ENCODE measurements at places on chromosomes 1 and 21.

GRCh38 chr1:200925831-200926230 is 31.1 kb downstream of the INAVA start:
- no peak for DNase-seq

- no peak for DNase-seq
These were observed 57.2 kb downstream of the ST3GAL3 start for GRCh38 chr1:43764581-43764980.

- no peak for DNase-seq
These were observed 455.5 kb upstream of the ADAMTS5 start for GRCh38 chr21:27422435-27422834.

DNA sequence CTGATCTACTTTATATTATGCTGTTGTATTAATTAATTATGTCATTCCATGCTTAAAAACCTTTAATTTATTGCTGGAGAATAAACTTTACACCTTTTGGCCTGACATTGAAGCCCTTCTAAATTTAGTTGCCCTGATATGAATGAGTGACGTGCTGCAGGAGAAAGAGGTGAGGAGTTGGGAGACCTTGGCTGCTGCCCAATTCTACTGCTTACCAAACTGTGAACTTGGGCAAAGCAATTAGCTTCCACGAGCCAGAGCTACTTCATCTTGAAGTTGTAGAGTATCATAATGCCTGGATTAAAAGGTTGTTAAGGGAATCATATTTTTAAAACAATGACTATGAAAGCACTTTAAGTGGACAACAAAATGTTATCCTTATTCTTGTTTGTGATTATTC is 126.8 kb upstream of the DEPDC1 start:
- no peak for DNase-seq

DNA sequence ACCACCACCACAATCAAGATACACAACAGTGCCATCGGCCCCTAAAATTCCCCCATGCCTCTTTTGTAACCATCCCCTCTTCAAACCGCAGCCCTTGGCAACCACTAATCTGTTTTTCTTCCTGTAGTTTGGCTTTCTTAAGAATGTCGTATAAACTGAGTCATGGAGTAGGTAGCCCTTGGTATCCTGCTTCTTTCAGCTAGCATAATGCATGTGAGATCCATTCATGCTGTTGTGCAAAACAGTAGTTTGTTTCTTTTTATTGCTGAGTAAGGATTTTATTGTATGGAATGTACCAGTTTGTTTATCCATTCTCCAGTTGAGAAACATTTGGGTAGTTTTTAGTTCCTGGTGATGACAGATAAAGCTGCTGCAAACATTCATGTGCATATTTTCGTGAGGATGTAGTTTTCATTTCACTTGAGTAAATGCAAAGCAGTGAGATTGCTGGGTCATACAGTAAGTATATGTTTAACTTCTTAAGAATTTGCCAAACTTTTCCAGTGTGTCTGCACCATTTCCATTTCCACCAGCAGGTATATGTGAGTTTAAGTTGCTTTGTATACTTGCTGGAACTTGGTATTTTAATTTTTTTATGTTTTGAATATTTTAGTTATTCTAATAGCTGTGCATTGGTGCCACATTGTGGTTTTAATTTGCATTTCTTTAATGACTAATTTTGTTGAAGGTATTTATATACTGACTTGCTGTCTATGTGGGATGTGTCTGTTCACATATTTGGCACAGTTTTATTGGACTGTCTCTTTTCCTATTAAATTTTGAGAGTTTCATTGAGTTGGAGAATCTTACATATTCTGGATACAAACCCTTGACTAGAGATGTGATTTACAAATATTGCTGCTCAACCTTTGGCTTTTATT is 148.4 kb upstream of the MAP1LC3C start:
- DNase-seq: no peak

DNA sequence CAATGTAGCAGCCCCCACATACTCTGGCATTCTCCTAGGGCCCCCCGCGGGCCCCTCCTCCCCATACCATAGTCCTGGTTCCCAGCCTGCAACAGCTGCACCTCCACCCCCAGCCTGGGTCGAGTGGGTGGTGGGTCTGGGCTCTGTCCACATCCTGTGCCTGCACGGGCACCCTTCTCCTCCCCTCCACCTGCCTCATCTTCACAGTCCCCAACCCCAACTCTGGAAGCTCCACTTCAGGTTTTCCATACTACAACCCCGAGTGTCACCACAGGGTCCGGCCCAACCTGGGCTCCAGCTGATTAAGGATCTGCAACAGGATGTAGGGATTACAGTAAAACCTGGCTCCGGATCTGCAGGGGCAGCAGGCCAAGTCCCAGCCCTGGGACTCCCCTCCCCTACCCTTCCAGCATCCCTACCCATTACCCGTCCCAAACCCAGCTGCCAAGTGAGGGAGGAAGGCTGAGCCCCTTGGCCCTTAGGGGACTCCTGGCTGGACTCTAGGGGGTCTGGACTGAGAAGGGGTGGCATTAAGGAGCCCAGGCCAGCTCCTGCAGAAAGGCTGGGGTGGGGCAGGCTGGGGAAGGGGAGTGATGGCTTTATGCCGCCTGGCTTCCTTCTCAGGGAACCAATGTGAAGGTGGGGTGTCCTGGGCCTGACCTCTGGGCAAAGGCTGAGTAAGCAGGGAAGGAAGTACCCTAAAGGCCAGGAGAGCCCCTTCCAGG is 116.8 kb downstream of the CASZ1 start:
- DNase-seq: peak; percentile 70

- DNase-seq: peak; percentile 60
These were observed 119.8 kb downstream of the SIK1 start for GRCh38 chr21:43306911-43307676.

GRCh38 chr1:94362466-94363058 is 55.6 kb upstream of the ABCD3 start:
- no peak for DNase-seq

- peak; percentile 93 for DNase-seq
These were observed 38.3 kb downstream of the ECE1 start for GRCh38 chr1:21251773-21252471.

DNA sequence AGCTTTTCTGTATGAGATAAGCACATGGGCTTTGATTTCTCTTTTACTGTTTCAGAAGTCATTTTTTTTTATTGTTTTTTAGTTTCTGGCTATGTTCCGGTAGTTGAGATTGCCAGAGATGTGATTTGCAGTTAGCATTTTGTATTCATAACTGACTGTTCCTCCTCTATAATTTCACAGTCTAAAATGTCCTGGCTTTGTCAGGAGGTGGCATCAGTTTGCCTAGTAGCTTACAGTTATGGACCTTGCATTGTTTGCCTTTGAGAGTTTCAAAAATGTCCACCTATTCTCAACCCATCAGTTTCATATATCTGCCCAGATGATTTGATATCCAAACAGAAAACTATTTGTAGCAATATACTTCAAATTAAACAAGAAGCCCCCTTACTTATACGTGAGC is 39.5 kb upstream of the ST6GALNAC3 start:
- DNase-seq: peak; percentile 50

DNA sequence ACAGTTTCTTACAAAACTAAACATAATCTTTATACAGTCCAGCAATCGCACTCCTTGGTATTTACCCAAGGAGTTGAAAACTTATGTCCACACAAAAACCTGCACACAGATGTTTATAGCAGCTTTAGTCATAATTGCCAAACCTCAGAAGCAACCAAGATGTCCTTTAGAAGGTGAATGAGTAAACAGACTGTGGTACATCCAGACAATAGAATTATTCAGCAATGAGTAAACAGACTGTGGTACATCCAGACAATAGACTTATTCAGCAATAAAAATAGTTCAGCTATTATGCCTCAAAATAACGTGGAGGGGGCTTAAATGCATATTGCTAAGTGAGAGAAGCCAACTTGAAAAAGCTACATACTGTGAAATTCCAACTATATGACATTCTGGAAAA is 87.0 kb upstream of the GALNT2 start:
- no peak for DNase-seq

DNA sequence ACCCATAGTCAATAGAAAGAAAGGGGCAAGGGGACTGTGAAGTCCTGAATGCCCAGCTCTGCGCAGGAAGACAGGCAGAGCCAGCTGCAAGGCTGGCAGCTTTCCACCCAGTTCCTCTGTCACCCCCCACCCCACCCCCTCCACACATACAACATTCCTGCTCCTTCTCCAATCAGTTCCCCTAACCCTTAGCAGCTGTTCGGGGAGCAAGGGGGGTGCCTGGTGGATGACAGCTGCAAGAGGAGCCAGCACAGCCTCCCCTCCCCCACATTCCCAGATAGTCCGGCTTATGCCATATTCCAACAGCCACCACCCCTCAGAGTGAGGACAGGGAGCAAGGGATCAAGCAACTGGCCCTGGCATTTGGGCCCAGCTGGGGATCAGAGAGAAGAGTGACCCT is 9.7 kb downstream of the ARHGEF2 start:
- no peak for DNase-seq

DNA sequence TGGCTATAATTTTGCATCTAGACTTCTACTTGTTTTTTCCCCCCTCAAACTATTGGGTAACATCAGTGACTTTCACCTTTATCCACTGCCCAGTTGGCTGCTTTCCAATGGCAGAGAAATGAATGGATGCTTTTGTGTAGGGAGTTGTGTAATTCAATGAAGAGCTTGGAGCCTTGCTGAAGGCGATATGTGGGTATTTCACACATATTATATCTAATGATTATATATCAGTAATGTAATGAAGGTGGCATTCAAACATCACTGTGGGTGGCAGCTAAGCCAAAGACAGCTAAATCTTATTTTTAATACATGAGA is 81.2 kb downstream of the TGFB2 start:
- DNase-seq: peak; percentile 2

DNA sequence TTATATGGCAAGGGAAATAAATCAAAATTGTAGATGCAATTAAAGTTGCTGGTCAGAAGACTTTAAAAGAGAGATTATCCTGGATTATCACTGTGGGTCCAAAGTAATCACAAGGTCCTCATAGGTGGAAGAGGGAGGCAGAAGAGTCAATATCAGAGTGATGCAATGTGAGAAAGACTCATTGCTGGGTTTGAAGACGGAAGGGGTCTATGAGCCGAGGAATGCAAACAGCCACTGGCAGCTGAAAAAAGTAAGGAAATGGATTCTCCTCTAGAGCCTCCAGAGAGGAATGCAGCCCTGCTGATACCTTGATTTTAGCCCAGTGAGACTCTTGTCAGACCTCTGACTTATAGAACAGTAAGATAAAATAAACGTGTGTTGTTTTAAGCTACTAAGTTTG is 59.8 kb upstream of the MUTYH start:
- DNase-seq: no peak

DNA sequence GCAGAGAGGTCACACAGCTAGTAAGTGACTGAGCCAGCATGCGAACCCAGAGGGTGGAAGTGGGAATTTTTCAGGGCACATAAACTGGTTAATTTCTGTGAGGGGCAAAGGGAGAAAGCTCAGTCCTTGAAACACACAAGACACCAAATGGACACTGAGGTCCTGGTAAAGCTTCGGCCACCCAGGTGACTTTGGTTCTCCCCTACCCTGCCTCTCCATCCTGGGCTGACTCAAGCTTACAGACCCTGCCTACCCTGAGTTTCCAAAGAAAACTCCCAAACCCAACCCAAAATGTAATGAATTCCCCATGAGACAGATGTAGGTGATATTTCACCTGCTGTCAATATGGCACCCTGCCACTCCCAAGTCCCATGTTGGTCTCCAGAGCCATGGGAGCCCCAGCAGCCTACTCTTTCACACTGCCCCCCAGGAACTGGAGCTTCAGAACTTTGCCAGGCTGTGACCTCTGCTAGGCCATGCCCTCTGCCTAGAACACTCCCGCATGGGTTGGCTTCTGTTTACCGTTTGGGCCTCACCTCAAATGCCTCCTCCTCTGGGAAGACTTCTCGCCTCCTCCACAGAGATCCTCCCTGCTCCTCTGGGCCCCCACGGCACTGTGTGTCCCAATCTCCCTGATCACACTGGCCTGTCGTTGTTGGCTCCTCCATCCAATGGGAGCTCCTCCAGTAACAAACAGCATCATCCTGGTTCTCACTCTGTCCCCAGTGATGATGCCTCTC is 3.7 kb upstream of the LRP8 start:
- no peak for DNase-seq

GRCh38 chr1:21820597-21821232 is 8.7 kb downstream of the LDLRAD2 start:
- DNase-seq: no peak

DNA sequence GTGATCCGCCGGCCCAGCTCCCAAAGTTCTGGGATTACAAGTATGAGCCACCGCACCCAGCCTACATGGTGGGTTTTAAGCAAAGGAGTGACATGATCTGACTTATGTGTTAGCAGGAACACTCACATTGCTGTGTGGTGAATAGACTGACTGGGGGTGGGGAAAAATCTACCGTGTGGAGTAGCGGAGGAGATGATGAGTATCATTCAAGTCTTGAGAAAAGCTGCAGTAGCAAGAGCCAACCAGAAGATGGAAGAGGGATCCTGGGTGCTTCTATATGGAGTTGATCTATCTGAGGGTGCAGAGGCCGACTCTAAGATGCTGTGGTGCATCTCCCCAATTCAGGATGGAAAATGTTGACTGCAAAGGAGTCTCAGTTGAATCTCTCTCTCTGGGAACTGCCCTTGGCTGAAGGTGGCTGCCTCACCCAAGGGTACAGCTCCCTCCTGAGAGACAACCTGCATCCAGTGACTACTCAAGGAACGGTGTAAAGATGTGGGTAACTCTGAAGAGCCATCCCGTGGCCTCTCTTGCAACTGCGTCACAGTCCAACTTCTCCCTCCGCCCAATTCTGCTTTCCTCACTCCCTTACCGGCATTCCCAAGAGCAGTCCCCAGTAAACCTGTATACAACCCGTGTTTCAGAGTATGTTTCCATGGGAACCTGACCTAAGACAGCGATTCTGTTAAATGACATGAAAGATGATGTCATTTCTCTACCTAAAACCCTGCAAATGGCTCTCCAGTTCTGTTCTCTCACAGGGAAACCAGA is 7.4 kb upstream of the B3GALNT2 start:
- no peak for DNase-seq

GRCh38 chr1:161801955-161802354 is 35.8 kb downstream of the ATF6 start:
- DNase-seq: no peak

DNA sequence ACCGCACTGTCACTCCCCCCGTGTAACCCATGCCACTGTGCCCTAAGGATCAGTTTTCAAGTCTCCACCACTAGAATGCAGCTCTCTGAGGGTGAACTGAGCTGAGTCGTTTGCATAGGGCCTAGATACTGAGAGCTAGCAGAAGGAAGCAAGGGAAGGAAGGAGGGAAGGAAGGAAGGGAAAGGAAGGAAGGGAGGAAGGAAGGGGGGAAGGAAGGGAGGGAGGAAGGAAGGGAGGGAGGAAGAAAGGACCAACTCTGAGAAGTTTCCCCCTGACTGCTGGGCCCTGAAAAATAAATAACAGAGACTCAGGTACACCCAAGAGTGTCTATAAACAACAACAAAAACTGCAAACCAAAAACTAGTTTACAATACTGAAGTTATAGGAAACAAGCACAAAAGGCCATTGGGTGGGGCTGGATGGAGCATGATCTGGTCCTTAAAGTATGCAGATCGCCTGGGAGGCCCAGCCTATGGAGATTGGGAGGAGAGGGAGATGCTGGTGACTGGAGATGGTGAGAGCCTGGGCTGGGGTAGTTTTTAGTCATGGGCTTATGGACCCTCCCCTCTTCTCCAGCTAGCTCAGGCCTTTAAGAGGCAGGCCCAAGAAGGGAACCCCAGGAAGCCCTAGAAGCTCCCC is 1.7 kb upstream of the MRPS15 start:
- no peak for DNase-seq

GRCh38 chr21:14875704-14876523 is 188.9 kb downstream of the NRIP1 start:
- no peak for DNase-seq

All from small intestine (tissue), 16 donors.